Left ventricle myocardium inferior (tissue), 1 donor: ENCODE measurements at places on chromosomes 11 and 22. TPM values are rescaled to one million over a fixed set of nuclear protein-coding genes. Genes with fewer than 3 reads are reported as not detected.

DNA sequence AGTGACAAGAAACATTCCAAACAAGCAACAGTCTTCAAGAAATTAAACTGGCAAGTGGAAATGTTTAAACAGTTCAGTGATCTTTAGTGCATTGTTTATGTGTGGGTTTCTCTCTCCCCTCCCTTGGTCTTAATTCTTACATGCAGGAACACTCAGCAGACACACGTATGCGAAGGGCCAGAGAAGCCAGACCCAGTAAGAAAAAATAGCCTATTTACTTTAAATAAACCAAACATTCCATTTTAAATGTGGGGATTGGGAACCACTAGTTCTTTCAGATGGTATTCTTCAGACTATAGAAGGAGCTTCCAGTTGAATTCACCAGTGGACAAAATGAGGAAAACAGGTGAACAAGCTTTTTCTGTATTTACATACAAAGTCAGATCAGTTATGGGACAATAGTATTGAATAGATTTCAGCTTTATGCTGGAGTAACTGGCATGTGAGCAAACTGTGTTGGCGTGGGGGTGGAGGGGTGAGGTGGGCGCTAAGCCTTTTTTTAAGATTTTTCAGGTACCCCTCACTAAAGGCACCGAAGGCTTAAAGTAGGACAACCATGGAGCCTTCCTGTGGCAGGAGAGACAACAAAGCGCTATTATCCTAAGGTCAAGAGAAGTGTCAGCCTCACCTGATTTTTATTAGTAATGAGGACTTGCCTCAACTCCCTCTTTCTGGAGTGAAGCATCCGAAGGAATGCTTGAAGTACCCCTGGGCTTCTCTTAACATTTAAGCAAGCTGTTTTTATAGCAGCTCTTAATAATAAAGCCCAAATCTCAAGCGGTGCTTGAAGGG lies 6.0 kb downstream of the MALAT1 start:
- DNase-seq = no peak
- H3K27me3 ChIP-seq = no peaks in the 10 kb centered on the region
- H3K36me3 ChIP-seq = peaks cover 64% of the 10 kb centered on the region
- H3K4me3 ChIP-seq = peak overlapping the region; percentile 89

GRCh38 chr11:117314840-117315239 lies 1.2 kb downstream of the BACE1 start:
- H3K27me3 ChIP-seq = no peaks in the 10 kb centered on the region
- DNase-seq = no peak
- peak overlapping the region; percentile 80 for H3K4me3 ChIP-seq
- H3K27ac ChIP-seq = no peak overlapping the region
- no peaks in the 10 kb centered on the region for H3K36me3 ChIP-seq
- peaks cover 29% of the 10 kb centered on the region for H3K4me1 ChIP-seq

DNA sequence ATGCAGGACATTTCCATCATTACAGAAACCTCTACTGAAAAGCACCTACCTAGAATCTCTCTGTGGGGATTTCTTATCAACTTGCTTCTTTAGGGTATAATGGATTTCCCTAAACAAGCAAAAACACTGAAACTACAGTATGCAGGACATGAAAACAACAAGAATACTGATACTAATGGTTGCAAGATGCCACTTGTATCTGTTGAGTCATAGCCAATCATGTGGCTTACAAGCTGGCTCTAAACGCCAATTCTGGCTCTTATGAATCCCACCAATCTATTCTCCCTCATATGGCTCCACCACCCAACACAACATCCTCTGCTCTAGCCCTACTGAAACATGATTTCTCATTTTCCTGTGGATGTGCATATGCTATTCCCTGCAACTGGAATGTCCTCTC lies 22.6 kb downstream of the TENM4 start:
- H3K4me1 ChIP-seq = peaks cover 21% of the 10 kb centered on the region
- H3K36me3 ChIP-seq = no peaks in the 10 kb centered on the region
- H3K27ac ChIP-seq = no peak overlapping the region
- H3K27me3 ChIP-seq = peaks cover 22% of the 10 kb centered on the region
- no peak overlapping the region for H3K4me3 ChIP-seq
- no peak for DNase-seq

DNA sequence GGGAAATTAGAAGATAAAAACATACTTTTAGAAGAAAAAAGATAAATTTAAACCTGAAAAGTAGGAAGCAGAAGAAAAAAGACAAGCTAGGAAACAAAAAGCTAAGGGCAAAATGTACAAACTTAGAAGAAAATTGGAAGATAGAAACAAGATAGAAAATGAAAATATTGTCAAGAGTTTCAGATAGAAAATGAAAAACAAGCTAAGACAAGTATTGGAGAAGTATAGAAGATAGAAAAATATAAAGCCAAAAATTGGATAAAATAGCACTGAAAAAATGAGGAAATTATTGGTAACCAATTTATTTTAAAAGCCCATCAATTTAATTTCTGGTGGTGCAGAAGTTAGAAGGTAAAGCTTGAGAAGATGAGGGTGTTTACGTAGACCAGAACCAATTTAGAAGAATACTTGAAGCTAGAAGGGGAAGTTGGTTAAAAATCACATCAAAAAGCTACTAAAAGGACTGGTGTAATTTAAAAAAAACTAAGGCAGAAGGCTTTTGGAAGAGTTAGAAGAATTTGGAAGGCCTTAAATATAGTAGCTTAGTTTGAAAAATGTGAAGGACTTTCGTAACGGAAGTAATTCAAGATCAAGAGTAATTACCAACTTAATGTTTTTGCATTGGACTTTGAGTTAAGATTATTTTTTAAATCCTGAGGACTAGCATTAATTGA lies 1.0 kb downstream of the MALAT1 start:
- H3K27ac ChIP-seq = peak overlapping the region; percentile 99
- no peak for DNase-seq
- H3K4me3 ChIP-seq = peak overlapping the region; percentile 89
- peaks cover 46% of the 10 kb centered on the region for H3K36me3 ChIP-seq

DNA sequence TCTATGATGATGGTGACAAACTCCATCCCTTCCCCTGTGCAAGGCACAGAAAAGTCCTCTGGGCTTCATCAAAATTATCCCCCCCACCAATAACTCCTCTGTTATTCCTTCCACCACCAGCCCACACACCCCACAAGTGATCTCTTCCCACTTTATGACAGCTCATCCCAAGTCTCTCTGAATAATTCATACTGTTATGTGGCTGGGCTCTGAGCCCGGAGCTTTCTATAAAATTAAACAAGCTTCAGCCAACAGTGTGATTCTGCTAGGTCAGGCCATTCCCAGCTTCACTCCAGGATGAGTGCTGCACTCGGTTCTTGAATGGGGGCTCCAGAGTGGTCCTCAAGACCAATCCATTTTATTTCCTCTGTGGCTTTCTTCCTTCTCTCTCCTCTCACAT lies 83.0 kb downstream of the INSC start:
- H3K4me1 ChIP-seq = peaks cover 27% of the 10 kb centered on the region
- H3K27me3 ChIP-seq = no peaks in the 10 kb centered on the region
- H3K27ac ChIP-seq = no peak overlapping the region
- H3K36me3 ChIP-seq = no peaks in the 10 kb centered on the region
- DNase-seq = no peak
- H3K4me3 ChIP-seq = no peak overlapping the region

GRCh38 chr11:66981976-66982578 lies 7.0 kb downstream of the C11orf86 start:
- H3K4me1 ChIP-seq = peaks cover 47% of the 10 kb centered on the region
- H3K27ac ChIP-seq = peak overlapping the region; percentile 27
- peaks cover 3% of the 10 kb centered on the region for H3K36me3 ChIP-seq
- H3K27me3 ChIP-seq = no peaks in the 10 kb centered on the region

DNA sequence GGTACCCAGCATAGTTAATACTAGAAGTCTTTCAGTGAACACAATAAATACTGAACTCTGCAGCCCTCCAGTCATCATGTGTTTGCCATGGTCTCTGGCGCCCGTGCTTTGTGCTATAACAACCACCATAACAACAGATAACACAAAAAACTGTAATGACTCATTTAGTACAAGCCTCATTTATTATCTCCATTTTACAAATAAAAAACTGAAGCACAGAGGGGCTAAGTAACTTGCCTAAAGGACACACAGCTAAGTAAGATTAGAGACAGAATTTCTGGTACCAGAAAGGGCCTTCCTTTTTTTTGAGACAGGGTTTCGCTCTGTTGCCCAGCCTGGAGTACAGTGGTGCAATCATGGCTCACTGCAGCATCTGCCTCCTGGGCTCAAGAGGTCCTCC lies 19.5 kb downstream of the RBFOX2 start:
- H3K4me1 ChIP-seq = peaks cover 47% of the 10 kb centered on the region
- H3K4me3 ChIP-seq = no peak overlapping the region
- H3K27me3 ChIP-seq = no peaks in the 10 kb centered on the region
- H3K36me3 ChIP-seq = no peaks in the 10 kb centered on the region
- H3K27ac ChIP-seq = no peak overlapping the region

GRCh38 chr11:61082931-61083531 lies 19.3 kb upstream of the CD5 start:
- H3K27me3 ChIP-seq = peaks cover 9% of the 10 kb centered on the region
- H3K36me3 ChIP-seq = no peaks in the 10 kb centered on the region
- no peak overlapping the region for H3K4me3 ChIP-seq
- DNase-seq = no peak
- H3K27ac ChIP-seq = no peak overlapping the region

The GLYAT gene
- total RNA-seq = not detected

The ARHGAP8 gene
- total RNA-seq = not detected

The RAB30 gene
- total RNA-seq = 24.7 TPM

The ADAMTS15 gene
- 22.9 TPM for total RNA-seq

The SAA1 gene
- total RNA-seq = not detected
